ENCODE measurements at places on chromosomes 16 and 17.
A peak's percentile ranks its signal among the peaks of the same experiment; 100 is the strongest.

DNA sequence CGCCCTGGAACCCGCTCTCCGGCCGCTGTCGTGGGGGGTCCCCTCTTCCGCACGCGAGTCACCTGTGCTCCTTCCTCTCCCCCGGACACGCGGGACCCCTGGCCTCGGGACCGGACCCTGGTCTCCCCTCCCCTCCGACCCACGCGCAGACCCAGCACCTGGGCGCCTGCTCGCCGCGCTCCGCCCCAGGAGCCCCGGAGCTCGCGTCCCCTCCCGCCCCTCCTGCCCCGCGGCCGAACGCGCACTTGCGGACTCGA, 762 bp downstream of the RAB40B start:
- no peak for DNase-seq

- peak; percentile 90 for DNase-seq
Observed at GRCh38 chr17:7329374-7329996, 350 bp upstream of the NEURL4 start.

- no peak for DNase-seq
Observed at GRCh38 chr17:15361151-15361550, 19.8 kb upstream of the TEKT3 start.

DNA sequence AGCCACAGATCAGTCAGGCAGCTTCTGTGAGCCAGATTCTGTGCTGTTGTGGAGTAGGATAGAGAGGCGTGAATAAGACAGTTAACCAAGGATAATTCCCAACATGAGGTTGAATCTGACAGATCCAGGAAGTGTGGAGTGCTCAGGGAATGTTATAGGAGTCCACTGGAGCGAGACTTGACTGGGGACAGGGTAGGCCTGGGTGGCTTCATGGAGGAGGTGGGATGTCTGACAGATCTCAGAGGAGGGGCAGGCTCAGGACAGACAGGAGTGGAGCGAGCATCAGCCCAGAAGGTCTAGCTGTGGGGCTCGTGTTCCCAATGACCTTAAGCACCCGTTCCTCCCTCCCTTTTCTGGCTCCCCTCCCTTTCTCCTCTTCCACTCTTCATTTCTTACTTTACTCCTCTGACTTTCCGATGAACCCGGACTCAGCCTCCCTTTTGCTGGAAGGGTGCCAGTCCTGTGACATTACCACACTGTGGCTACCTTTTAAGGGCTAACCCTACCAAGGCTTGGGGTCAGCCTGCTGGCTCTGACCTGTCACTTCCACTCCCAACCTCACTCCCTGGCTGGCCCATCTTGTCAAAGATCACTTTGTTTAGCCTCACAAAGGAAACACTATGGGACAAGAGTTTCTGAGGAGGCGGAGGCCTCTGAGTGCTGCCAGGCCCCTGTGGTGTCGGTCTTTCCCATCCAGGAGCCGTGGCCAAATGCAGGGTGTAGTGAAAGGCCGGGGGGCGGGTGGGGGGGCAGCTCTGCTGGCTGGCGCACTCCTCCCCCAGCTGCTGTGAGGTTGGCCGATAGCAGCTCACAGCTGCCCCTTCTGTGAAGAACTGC, 28.5 kb upstream of the EFCAB13 start:
- no peak for DNase-seq

DNA sequence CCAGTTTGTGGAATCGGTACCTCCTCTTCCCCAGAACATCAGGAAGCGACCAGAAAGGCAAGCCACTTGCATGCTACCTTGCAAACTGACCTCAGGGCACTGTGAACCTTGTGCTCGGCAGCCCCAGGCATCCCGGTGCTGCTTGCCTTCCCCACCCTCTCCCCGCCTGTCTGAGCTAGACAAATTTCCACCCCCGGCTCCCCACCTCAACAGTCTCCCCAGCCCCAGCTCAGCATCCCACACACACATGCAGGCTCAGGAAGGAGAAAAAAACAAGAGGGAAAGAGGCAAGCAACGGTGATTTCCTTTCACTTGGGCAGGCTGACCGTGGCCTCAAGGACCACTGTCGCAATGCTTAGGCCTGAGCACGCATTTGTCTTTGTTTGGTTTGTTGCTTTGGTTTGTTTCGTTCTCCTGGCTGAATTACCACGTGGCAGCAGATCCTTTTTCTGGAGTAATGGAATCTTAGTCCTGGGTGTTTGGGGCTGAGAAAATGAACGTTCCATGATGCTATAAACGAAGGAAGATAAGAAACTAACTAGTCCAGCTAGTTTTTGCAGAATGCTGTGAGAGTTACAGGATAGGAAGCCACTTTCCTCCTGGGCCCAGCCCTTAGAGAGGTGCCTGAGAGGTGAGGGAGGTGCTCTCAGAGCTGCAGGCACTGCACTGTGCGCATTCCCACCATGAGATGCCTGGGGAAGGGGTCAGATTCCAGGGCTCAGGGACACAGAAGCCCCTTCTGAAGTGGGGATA, 27.9 kb downstream of the SDK2 start:
- no peak for DNase-seq

- peak; percentile 63 for DNase-seq
Observed at GRCh38 chr16:75011634-75012307, 12.9 kb downstream of the ZNRF1 start.

DNA sequence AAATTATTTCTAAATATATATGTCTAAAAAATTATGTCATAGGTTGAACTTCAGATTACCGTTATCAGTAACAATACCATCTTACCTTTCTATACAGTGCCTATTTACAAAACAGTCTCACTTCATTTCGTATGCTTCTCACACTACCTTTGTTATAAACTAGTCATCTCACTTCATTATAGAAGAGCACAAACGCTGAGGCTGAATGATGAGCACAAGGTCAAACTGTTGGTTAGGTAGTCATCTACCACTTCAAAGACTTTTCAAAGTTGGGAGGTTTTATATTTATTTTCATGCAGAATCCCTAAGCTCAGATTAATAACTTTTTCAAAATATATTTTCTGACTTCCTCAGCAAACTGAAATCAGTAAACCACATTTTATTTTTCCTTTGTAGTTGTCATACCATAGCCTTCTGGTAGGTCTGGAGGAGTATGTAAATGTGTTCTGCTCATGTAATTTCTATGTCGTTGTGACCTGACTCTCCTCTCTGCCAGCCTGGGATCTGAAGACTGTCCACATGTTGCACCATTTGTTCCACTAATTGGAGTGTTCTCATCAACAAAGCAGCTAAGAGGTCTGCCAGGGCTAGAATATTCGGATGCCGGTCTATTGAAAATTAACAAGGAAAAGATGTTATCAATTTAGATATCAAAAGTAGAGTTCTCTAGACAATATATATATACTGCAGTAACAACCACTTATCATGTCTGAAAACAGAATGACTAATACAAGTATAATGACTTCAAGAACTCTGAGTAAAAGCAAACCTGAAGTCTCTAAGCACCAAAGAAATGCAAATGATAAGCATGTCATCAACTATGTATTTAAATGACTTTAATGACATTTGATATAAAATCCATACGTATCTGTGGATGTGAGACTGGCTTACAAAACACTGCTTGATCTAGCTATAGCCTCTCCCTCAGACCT, 73.9 kb downstream of the CEP95 start:
- DNase-seq: no peak

DNA sequence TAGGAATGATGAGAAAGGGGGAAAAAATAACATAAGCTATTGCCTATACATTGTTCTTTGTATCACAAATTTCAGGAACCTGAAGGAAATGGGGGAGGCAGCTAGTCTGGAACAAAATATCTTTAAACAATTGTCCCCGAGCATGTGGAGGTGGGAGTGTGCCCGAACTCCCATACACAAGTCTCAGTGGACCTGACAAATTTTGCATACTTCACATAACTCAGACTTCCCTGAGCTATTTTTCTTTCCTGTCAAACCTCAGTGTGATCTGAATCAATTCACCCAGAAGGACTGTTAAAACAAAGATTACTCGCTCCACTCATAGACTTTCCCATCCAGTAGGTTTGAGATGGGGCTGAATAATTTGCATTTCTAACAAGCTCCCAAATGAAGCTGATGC, 1.6 kb upstream of the XPO6 start:
- no peak for DNase-seq

- DNase-seq: peak; percentile 40
Observed at GRCh38 chr17:67441052-67441895, 64.2 kb downstream of the PITPNC1 start.

GRCh38 chr17:70629902-70630301, 460.6 kb downstream of the KCNJ2 start:
- DNase-seq: no peak

GRCh38 chr16:71712501-71712900, 12.0 kb downstream of the PHLPP2 start:
- no peak for DNase-seq

DNA sequence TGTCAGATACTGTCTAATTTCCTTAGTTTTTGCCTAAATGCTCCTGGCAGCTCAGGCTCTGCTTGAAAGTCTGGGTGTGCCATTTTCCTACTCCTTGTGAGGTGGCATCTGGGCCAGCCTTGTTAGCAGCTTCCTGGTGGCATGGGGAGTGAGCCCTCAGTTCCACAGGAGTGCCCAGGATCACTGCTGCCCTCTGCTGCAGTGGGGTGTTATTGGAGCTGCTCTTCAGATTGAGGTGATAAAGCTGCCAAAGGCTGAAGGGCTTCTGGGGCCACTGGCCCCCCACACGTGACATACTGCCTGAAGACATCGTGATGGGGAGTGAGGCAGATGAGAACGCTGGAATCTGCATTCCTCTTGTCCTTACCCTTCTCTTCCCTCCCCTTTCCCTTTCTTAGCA, 27.4 kb downstream of the CEP95 start:
- no peak for DNase-seq

GRCh38 chr17:15660077-15660476, 24.0 kb downstream of the TRIM16 start:
- no peak for DNase-seq

- DNase-seq: no peak
Observed at GRCh38 chr17:77690271-77691161, 268.0 kb upstream of the TNRC6C start.

- DNase-seq: no peak
Observed at GRCh38 chr17:44940317-44940716, 7.3 kb downstream of the KIF18B start.

DNA sequence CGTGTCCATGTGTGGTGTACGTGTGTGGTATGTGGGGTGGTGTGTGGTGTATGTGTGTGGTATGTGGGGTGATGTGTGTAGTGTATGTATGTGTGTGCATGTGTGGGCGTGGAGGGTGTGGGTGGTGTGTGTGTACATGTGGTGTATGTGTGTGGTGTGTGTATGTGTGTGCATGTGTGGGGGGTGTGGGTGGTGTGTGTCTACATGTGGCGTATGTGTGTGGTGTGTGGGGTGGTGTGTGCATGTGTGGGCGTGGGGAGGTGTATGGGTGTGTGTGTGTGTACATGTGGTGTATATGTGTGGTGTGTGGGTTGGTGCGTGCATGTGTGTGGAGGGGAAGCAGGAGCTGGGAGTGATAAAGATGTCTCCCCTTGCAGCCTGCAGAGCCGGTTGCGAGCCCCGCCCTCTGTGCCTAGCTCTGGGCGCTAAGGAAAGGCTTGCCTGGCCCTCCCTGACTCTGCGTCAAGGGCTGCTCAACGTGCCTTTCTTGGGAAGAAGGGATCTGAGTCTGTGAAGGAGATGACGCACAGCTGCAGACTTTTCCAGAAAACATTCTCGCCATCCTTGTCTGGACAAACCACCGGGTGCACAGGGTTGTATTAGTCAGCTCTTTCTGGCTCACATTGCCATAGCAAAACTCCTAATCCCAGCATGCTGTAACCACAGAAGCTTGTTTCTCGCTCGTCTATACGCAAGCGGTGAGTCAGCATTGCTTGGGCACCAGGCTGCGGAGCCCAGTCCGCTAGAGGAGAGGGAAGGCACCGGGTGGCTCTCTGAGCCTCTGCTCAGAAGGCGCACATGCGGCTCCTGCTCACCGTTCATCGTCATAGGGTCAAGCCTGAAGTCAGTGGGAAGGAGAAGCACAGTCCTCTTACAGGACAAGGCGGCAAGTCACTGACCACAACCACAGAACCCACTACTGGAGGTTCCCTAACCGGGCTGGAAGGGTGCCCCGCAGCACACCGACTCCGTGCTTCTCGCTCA, 2.0 kb upstream of the CD300H start:
- DNase-seq: no peak

DNA sequence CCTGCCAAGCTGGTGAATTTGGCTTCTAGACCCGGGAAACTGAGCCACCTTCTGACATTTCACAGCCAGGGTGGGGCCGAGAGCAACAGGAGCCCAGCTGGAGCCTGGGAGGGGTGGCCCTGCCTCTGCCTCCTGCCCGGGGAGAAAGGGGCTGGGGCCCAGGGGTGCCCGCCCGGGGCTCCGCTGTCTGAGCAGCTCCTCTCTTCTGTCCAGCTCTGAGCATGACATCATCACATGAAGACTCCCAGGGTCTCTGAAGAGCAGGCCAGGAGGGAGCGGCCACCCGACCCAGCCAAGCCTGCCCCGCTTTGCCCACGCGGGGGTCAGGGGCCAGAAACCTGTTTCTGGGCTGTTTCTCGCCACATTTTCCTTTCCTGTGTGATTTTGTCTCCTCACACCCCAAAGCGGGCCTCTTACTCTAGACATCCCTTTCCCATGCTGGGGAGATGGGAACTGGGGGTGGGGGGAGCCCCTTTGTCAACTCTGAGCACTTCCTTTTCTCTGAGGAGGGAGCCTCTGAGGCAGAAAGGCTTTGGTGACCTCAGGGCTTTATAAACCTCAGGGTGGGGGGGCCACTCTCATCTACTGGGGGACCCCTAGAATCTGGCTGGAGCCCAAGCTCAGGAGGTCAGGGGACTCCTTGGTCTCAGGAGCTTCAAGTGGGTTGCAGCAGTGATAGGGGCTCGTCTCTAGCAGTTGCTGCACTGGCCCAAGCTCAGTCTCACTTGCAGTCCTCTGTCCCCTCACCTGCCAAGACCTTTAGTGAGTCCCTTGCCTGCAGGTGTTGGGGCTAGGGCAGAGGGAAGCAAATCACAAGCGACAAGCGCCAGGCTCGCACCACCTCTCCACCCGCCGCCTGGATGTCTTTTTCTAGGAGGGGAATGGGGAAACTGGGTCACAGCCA, 7.6 kb downstream of the UBALD2 start:
- peak; percentile 62 for DNase-seq

- no peak for DNase-seq
Observed at GRCh38 chr17:67506966-67507365, 129.9 kb downstream of the PITPNC1 start.

- no peak for DNase-seq
Observed at GRCh38 chr16:88649195-88649923, 1.5 kb downstream of the CYBA start.

- no peak for DNase-seq
Observed at GRCh38 chr17:64781014-64781756, 119.1 kb upstream of the SMURF2 start.

DNA sequence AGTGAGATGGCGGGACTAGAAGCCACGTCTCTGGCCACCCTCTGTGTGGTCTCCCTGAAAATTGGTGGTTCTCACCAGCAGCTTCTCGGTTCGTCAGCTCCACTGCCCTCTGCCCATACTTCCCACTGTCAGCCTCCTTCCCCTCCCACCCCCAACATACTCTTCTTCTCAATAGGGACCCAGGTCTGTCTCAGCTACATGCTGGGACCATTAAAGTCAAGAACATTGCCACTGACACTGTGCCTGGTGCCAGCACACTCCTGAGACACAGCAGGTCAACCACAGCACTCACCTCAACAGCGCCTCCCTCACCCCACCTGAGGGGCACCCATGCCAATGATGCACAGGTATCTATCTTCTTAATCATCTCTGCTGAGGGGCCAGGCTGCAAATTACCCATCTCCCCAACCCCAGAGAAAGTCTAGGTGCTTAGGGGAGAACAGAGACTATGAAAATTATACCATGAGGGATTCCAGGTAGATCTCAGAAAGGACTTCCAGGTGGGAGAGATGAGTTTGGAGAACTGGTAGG, 1.3 kb downstream of the PLXDC1 start:
- no peak for DNase-seq
